ENCODE measurements at places on chromosomes 1 and 21.

- DNase-seq = no peak
Observed at GRCh38 chr1:205700865-205701401, 20.6 kb upstream of the SLC45A3 start.

- peak; percentile 78 for DNase-seq
Observed at GRCh38 chr1:10909697-10910680, 102.5 kb upstream of the TARDBP start.

DNA sequence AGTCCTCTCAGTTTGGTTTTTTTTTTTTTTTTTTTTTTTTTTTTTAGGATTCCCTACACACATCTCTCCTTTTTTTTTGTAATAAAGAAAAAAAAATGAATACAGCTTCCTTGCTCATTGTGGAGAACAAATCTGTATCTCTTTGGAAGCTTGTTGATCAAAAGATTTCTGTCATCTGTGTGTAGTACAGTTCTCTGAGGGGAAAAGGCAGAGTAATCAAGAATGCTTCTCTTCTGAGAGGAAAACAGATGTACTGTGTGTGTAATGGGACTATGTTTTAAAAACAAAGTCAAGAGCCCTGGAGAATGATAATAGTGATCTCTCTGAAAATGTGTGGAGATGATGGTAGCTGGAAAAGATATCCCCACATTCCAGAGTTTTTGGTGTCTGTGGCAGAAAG is 16.5 kb upstream of the ROR1 start:
- DNase-seq = no peak

- peak; percentile 31 for DNase-seq
Observed at GRCh38 chr1:2801535-2802291, at the start of gene TTC34. TSS of gene TTC34 (minus strand) at chr1:2801693. CDS start at chr1:2800827, 866 bp downstream.

- DNase-seq = no peak
Observed at GRCh38 chr1:16175610-16176553, 20.0 kb upstream of the EPHA2 start.

GRCh38 chr1:152741656-152742055 is 16.2 kb upstream of the KPRP start:
- DNase-seq = no peak

- no peak for DNase-seq
Observed at GRCh38 chr1:237861944-237862343, 28.8 kb downstream of the ZP4 start.

DNA sequence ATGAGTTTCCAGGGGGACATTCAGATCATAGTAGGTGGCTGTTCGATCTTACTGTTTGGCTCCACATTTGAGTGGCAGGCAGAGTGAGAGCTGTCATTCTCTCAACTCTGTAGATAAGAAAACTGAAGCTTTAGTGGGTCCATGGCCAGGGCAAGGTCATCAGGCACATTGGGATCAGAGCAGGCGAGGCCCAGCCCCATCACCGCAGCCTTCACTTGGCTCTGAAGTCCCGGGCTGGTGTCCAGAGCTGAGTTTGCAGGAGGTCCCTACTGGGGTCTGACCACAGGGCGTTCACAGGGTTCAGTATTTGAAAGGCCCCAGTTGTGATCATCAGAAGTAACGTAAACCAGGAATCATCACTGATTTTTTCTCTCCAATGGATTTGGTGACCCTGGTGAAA is 76.7 kb downstream of the OBSCN start:
- DNase-seq = no peak

- DNase-seq = no peak
Observed at GRCh38 chr1:41454406-41454805, 30.1 kb downstream of the EDN2 start.

- no peak for DNase-seq
Observed at GRCh38 chr1:36106269-36106668, 17.6 kb downstream of the ADPRS start.

DNA sequence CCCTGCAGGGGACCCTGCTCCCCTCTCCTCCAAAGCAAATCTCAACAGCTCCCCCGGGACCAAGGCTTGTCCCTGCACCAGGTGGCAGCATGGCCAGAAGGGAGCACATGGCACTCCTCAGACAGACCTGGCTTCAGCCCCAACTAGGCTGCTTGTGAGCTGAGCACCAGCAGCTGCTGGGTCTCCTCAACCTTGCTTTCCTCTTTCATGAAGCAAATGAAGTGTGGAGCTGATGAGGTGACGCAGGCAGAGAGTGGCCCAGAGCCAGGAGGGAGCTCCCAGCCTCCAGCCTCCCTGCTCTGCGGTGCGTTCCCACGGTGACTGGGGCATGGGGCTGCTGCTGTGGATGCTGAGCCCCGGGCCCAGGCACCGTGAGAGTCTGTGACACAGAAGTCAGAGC is 34.0 kb downstream of the MEGF6 start:
- DNase-seq = no peak

DNA sequence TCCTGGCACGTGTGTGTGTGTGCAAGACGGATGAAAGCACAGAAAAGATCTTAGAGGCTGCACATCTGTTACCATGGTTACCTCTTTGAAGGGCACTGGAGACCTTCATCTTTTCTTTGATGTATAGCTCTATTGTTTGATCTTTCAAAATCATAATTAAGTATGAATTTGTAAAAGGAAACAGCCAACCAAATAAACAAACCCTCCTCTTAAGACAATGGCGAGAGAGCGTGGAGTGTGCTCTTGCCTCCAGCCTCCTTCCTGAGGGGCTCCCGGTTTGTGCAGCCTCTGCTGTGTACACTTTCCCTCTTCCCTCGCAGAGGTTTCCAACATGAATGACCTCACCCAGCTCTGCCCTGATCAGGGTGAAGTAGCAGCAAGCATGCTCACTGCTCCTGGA is 27.9 kb downstream of the CACNA1S start:
- no peak for DNase-seq

DNA sequence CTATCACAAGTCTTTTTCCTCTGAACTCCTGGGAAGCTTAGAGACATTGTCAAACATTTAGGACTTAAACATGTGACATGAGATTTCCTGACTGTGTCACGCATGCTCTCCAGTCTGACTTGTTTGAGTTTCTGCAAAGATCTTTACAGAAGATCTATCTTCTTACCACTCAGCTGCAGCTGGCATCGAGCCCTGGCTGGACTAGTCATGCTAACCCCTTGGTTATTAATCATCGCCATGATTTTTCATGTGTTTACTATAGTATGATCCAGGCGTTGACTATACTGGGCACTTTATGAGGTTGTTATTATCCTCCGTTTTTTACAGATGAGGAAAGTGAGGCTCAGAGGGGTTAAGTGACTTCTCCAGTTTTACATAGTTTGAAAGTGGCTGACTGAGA is 18.1 kb upstream of the IRF2BP2 start:
- DNase-seq = no peak

- no peak for DNase-seq
Observed at GRCh38 chr1:77085109-77085508, 134.1 kb downstream of the PIGK start.

- no peak for DNase-seq
Observed at GRCh38 chr21:36821032-36821299, 122.1 kb downstream of the SIM2 start.

GRCh38 chr1:204127597-204128242 is 24.1 kb downstream of the ETNK2 start:
- no peak for DNase-seq

DNA sequence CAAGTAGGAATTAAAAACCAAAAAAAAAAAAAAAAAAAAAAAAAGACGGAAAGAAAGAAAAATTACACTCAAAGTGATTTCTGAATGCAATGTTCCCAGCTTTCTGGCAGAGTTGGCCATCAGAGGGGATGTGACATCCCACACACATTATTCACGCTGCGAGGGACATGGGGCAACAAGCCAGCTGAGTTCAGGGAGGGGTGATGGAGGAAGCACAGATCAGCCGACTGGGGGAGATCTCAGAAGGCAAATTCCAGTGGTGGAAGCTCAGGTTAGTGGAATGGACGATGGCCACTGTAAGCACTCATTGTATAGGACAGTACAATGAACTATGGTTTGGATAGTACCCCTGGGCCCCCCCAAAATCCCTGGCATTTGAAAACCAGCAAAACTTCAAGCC is 311.9 kb downstream of the PCP4 start:
- no peak for DNase-seq

Measured in activated CD8-positive, alpha-beta memory T cell treated with anti-CD3 and anti-CD28 coated beads, Interleukin-2, amount 50 U/mL, for 4 hours (primary cell).